ENCODE measurements at places on chromosomes 11 and 22.

- no peak for DNase-seq
These were observed 35.3 kb upstream of the PPP6R3 start for GRCh38 chr11:68424981-68425865.

DNA sequence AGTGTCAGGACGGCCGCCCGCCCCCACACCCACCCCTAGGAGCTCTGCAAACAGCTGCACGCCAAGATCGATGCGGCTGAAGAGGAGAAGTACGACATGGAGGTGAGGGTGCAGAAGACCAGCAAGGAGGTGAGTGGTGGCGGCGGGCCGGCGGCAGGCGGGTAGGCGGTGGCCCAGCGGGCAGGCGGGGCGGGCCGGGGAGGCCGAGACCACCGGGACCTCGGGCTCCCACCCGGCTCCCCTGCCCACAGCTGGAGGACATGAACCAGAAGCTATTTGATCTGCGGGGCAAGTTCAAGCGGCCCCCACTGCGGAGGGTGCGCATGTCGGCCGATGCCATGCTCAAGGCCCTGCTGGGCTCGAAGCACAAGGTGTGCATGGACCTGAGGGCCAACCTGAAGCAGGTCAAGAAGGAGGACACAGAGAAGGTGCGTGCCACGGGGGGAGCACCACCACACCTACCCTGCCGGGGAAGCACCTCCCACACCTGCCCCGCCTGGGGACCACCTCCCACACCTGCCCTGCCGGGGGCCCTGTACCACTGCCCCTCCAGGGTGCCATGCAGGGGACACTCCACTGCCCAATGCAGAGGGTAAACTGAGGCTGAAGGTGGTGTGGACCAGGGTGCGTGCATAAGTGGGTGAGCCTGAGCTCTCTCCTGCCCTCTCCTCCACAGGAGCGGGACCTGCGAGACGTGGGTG lies 2.1 kb downstream of the TNNI2 start:
- DNase-seq, result no peak

- no peak for DNase-seq
These were observed 49.8 kb upstream of the SPATA19 start for GRCh38 chr11:133895061-133895479.

- peak; percentile 10 for DNase-seq
These were observed 33.0 kb upstream of the PITPNB start for GRCh38 chr22:27952091-27952490.

GRCh38 chr11:130485983-130486382 lies 37.5 kb downstream of the ADAMTS15 start:
- DNase-seq, result no peak

GRCh38 chr11:44993971-44994704 lies 43.5 kb upstream of the TP53I11 start:
- DNase-seq, result no peak

DNA sequence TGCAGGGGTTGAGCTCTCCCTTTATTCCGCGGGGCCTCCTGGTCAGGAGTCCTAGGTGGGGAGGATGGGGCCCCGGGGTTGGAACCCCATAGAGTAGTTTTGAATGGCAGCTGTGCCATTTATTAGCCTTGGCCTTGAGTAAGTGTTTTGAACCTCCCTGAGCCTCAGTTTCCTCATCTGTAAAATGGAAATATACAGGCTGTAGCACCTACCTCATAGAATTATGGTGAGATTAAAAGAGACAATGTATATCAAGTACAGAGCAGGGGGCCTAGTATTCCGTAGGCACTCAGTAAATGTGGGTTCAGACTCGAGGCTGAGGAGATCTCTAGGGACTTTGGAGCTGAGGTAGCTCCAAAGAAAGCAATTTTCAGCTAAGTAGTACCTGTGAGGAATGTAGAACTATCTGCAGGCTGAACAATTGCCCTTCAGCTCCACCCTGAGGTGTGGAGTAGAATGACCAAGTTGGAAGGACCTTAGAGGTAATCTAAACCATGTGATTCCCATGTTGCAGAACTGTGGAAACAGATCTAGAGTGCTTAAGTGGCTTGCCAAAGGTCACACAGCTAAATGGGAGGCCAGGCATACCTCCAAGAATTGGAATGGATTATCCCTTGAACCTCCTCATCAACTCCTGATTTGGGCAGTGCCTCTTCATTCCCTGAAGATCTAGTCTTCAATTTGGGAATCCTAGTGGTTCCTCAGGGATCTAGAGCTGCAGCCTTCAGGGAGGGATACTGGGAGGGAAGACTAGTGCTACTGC lies 682 bp downstream of the PGAP2 start:
- peak; percentile 40 for DNase-seq

DNA sequence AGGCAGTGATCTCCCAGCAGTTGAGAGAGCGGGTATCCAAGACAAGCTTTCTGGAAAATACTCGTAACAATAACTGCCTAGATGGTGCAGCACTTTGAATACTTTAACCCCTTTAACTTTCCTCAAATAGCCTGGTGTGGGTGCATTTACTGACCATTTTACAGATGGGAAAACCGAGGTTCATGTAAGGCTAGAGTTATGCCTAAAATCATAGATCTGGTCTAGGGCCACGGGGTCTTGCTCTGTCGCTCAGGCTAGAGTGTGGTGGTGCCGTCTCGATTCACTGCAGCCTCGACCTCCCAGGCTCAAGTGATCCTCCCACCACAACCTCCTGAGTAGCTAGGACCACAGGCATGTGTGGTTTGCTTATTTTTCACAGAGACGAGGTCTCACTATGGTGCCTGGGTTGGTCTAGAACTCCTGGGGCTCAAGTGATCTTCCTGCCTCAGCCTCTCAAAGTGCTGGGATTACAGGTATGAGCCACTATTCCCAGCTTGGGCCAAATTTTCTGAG lies 269.2 kb upstream of the SYN3 start:
- DNase-seq, result no peak

DNA sequence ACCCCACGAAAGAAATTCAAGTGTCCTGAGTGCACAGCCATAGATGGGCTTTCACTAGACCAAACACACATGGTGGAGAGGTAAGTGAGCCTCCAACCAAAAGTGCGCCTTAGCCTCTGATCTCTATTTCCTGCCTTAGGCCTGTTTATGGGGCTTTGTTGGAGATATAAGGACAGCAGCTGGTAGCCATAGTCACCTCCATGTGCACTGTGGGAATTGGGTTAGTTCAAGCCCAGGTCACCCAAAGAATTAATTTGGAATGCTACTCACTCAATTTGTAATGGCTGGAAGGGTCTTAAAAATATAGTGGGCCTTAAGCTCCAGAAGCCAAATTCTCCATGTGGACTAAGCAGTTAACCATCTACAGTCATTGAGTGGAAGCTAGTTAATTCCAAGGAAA lies 73.6 kb downstream of the ALX4 start:
- DNase-seq, result no peak

DNA sequence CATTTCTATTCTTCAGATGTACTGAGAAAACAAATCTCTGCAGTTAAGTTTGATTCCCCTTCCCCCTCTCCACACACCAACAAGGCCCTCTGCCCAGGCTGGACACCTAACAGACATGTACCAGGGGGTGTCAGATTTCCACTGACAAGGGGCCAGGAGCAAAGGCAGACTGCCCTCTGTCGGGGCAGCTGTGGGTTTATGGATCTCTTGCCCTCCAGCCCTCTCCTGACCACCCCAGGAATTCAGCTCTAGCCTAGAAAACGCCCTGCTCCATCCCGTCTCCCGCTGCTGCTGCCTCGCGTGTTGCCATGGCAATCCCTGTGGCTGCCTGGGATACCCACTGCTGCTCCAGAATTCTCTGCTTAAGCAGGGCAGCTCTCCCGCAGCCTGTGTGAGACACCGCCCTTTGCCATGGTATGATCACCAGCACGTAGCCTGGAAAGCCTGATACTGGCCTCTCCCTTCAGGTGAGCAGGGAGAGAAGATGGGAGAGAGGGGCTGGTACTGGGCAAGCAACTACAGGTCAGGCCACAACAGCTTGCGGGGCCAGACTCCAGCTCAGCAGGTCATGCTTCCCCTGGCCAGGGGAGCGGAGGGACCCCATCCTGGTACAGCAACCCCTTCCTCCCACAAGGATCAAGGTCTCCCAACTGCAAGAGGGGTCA lies 41.6 kb downstream of the BUD13 start:
- DNase-seq, result no peak

DNA sequence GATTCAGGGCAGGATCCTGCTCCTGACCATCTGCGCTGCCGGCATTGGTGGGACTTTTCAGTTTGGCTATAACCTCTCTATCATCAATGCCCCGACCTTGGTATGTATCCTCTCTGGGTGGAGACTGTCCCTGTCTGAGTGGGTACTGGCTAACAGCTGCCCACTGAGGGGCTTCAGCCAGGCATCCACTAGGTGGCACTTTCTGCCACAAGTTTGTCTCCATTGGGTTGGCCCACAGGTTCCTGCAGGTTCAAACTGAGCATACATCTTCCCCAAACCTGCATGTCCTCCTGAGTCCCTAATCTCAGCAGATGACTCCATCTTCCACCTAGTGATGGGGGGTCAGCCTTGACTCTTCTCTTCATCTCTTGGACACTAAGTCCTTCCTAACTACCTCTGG lies 4.4 kb downstream of the SLC2A11 start:
- peak; percentile 32 for DNase-seq

DNA sequence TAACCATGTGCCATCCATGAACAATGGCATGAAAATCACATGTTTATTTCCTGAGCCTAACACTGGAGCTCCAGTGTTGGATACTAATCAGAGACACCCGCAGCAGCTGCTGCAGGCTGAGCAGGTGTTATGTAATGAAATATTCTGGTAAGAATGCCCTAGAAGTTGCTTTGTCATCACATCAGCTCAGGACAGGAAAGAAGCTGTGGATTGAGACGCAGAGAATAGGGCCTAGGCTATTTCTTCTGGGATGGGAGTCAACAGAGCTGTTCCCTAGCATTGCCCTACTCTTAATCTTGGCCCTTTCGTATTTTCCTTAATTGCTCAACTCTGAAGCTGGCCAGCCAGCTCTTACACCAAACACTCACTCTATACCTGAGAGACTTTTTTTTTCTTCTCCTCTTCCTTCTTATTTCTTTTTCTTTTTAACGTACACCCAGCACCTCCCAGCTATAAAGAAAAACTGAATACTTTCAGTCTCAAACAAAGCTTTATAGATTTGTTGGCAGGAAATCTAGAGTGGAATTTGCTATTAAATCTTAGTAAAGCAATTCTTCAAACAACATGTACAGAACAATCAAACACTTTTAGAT lies 31.9 kb downstream of the RASSF10 start:
- no peak for DNase-seq

DNA sequence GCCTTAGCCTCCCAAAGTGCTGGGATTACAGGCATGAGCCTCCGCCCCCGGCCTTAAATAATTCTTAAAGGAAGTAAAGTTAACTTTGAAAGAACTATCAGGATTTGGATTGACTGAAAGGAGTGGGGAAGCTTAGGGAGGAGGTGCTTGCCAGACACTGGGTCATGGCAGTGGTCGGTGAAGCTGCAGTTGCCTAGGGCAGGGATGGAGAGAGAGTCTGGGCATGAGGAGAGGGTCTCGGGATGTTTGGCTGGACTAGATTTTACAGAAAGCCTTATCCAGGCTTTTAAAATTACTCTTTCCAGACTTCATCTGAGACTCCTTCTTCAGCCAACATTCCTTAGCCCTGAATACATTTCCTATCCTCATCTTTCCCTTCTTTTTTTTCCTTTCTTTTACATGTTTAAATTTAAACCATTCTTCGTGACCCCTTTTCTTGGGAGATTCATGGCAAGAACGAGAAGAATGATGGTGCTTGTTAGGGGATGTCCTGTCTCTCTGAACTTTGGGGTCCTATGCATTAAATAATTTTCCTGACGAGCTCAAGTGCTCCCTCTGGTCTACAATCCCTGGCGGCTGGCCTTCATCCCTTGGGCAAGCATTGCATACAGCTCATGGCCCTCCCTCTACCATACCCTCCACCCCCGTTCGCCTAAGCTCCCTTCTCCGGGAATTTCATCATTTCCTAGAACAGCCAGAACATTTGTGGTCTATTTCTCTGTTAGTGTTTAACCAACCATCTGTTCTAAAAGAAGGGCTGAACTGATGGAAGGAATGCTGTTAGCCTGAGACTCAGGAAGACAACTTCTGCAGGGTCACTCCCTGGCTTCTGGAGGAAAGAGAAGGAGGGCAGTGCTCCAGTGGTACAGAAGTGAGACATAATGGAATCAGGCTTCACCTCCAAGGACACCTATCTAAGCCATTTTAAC lies at the start of gene NNMT:
Gene NNMT, plus strand, starts transcription at position 724 of the 929 bp plus-strand sequence. Its CDS starts 158 bp downstream, at position 882.
- DNase-seq, result no peak

- DNase-seq, result no peak
These were observed 5.8 kb upstream of the TUB start for GRCh38 chr11:8075119-8075726.

DNA sequence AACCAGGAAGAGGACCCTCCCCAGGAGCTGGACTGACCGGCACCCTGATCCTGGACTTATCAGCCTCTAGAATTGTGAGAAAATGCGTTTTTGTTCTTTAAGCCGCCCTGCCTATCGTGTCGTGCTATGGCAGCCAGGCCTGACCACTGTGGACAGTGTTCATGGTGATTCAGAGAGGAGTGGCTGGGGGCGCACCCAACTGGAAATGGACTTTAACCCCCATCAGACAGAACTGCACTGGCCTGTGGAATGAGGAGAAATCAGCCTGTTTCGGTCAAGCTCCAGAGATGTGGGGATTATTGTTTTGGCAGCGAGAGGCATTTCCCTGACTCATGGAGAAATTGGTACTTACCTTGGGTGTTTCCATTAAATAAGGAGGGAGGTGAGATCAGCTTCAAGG lies 1437.8 kb downstream of the BRD1 start:
- no peak for DNase-seq

- DNase-seq, result no peak
These were observed 15.8 kb upstream of the FLI1 start for GRCh38 chr11:128678024-128678423.

DNA sequence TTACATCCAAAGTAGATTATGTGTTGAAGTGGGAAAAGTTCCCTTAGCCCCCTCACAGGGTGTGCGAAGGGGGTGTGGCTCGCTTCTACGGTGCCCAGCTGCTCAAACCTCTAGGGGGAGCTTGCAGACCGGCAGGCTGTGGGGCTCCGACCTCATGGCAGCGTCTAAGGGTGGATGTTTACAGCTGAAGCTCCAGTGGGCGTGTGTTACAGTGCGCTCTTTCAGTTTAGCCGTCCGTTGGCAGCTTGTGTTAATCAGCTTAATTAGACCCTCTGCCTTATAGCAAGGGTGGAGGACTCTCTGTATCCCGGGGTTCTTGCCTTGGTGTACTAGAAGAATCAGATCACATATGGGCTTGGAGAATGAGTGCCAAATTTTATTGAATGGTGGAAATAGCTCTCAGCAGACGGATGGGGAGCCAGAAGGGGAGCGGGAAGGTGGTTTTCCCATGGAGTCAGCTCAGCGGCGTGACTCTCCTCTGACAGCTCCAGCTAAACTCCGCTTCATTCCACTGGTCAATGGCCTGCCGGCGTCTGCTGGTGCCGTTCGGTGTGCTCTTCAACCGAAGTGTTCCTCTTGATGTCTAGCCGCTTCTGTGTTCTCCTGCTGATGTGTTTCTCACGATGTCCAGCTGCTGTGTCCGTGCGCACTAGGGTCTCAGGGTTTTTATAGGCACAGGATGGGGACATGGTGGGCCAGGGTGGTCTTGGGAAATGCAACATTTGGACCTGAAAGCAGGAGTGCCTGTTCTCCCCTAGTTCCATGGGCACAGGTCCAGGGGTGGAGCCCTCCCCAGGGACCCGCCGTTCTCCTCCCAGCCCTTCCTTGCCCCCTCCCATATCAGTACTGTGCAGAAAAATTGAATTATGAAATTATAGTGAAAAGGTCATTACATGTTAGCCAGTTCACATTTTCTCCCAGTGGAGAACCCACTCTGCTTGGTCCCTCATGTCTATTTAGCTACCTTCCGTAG lies 28.6 kb upstream of the OR10G7 start:
- peak; percentile 82 for DNase-seq

GRCh38 chr22:43529461-43529860 lies 117.6 kb downstream of the MPPED1 start:
- no peak for DNase-seq
